Globus pallidus (tissue), 1 donor: ENCODE measurements at places on chromosomes 1 and 21.

GRCh38 chr1:151156515-151156819 is at the start of gene TNFAIP8L2:
TNFAIP8L2 (plus strand) TSS chr1:151156649; CDS start chr1:151158698, 2,049 bp downstream.
- peak; percentile 49 for DNase-seq

DNA sequence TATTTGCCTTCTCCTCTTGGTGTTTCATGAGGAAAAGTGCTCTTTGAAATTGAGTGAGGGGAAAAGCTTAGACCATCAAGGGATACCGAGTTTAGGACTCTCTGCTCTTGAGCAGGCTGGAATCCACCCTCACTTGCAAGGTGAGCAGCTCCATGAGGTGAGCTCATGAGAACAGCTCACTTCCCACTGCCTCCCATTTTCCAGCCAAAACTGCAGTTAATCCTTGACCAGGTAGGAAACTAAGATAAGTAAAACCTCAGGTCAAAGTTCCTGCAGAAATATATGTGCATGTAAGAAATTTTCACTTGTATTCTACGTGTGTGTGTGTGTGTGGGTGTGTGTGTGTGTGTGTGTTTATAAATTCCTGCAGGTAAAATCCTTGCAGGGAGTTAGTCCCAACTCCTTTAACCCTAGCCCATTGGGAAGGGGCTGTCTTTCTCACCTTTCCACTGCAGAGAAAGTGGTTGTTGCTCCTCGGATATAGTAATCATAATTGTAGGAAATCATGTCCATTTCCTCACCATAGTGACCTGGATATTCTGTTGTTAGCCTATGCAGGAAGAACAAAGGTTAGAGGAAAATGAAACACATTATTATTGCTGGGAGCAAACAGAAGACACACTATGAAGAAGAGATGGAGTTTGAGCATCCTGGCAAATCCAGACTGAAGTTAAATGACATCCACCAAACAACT is 28.3 kb downstream of the DPT start:
- no peak for DNase-seq

DNA sequence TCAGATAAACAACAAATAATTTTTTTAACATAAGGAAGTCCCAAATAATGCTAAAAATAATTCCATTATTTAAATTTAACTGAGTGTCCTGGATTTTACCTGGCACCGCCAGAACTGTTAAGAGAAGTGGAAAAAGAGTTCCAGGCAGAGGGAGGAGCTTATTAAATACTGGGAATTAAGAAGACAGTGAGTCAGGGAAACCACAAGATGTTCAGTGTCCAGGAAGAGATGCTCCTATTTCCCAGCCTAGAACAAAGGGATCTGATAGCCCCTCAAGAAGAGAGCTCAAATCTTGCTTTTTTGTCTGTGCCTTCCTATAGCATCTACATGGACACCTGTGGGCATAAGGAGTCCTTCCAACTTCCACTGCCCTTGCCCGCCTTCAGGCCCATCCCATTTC is 85.9 kb downstream of the PGM1 start:
- DNase-seq = no peak

DNA sequence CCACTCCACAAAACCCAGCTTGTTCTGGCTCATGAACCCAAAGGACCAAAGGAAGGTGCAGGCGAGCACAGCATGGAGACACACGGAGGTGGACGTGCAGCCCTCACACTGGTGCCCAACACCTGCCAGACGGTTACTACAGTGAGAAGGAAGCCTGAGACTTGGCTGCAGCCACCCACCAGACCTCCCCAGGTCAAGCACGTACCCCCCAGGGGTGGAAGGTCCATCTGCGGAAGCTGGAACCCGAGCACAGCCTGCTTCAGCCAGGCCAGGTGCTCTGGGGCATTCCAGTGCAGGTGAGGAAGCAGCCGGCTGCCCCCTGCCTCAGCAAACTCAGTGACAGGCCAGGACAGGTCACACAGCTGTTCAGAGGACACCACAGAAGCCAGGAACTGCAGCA is 16.0 kb upstream of the LSS start:
- no peak for DNase-seq

GRCh38 chr1:168918860-168919741 is 187.4 kb upstream of the ATP1B1 start:
- peak; percentile 68 for DNase-seq

GRCh38 chr1:160717306-160717705 is 5.7 kb upstream of the CD48 start:
- DNase-seq = no peak

- no peak for DNase-seq
Observed at GRCh38 chr21:15625363-15625762, 104.4 kb upstream of the USP25 start.

- DNase-seq = no peak
Observed at GRCh38 chr21:38989745-38990423, 184.2 kb downstream of the ETS2 start.

- no peak for DNase-seq
Observed at GRCh38 chr21:32653326-32653901, 41.2 kb upstream of the CFAP298 start.

GRCh38 chr1:212621043-212621948 is 12.7 kb downstream of the ATF3 start:
- no peak for DNase-seq

DNA sequence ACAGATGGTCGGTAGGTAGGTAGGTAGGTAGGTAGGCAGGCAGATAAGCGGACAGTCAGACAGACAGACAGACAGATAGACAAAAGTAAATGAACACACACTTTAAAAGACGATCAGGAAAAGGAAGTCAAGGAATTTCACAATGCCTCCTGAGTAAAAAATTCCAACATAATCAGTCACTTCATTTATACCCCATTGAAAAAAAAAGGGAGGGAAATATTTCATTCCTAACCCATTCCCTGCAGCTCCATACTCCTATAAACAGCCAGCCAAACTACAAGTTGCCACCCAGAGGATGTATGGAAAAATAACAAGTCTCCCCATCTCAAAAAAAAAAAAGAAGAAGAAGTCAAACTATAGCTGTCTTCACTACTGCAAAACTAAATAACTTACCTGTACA is 43.4 kb downstream of the ZZZ3 start:
- DNase-seq = no peak

- no peak for DNase-seq
Observed at GRCh38 chr1:52727114-52727586, 897 bp downstream of the ZYG11B start.

GRCh38 chr1:154886281-154887015 is 16.4 kb upstream of the KCNN3 start:
- no peak for DNase-seq

DNA sequence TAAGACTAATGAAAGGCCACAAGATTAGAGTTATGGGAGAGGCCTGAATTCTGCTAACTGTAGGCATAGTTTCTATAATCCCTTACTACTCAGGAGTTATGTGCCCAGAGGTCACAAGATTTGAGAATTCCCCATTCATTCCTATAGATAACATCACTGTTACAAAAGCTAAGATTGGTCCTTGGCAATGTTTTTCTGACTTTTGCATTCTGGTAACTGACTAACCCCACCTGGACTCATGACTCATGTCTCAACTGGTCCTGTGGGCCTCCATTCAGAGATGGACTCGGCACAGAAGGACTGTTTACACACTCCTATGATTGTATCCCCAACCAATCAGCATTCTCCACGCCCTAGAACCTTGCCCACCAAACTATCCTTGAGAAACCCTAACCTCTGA is 249.0 kb upstream of the ZP4 start:
- DNase-seq = no peak

DNA sequence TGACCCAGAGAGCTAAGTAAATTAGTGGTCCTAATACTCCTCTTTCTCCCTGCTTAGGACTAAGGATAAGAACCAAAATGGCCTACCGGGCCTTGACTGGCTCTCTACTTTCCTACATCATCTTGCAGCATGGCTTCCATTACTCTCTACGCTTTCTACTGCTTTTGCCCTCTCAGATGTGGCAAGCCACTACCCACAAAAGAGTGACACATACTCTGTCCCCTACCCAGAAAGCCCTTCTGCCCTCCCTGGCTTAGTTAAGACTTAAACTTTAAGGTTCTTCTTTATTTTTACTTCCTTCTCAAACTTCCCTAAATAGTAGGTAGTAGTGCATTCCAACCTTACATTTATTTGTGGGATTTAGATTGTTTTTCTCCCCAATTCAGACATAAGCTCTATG is 228.1 kb downstream of the TPR start:
- no peak for DNase-seq

GRCh38 chr1:65538086-65538485 is 117.6 kb downstream of the LEPR start:
- DNase-seq = no peak
